Stomach (tissue), 19 donors: ENCODE measurements at places on chromosomes 2 and 18. TPM values are rescaled to one million over a fixed set of nuclear protein-coding genes. Genes with fewer than 3 reads are reported as not detected.
A peak's percentile ranks its signal among the peaks of the same experiment; 100 is the strongest.

DNA sequence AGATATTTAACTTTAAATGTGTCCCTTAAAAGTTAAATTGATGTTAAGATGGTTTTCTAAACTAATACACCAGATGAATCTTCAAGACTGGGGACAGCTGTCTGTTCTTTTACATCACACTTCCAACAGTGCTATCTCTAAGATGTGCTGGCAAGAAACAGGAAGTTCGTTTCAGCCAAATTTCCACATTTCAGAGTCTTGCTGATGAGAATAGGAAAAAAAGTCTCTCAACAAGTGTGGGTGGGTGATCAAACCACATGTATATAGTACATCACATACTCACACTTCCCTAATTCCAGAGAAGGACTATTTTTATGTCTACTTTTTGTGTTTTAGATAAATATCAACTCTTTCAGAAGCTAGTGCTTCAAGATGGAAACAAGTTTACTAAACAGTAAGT, 1712.8 kb upstream of the TMEFF2 start:
- no peak overlapping the region for H3K4me3 ChIP-seq
- no peaks in the 10 kb centered on the region for H3K4me1 ChIP-seq
- H3K27ac ChIP-seq: no peak overlapping the region
- peak; percentile 2 for DNase-seq
- no peaks in the 10 kb centered on the region for H3K36me3 ChIP-seq

DNA sequence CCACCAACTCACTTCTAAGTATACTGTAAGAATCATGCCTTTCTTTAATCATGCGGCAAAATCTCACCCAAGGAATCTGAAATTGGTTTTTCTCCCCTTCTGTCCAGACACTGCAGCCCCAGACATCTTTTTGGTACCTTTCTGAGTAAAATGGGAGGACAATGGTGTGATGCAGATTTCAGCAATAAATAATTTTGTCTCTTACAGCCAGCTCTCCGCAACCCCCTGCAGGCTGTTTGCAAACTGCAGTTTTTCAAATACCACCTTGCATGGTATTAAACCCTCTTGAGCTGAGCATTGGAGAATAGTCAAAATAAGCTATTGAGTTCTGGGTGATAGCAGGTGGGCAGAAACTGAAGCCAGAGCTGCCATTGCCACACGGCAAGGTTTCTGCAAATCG, 32.2 kb downstream of the GPR39 start:
- H3K4me3 ChIP-seq: no peak overlapping the region
- H3K27me3 ChIP-seq: no peaks in the 10 kb centered on the region
- no peak overlapping the region for H3K27ac ChIP-seq
- DNase-seq: peak; percentile 48

DNA sequence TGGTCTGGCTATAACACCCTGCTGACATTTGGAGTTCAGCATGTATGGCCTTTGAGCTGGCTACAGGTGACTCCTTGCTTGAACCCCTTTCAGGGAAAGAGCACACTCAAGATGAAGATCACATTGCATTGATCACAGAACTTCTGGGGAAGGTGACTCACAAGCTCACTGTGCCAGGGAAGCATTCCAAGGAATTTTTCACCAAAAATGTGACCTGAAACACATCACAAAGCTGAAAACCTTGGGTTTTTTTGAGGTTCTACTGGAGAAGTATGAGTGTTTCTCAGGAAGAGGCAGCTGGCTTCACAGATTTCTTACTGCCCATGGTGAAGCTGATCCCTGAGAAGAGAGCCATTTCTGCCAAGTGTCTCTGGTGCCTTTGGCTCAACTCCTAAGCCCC, 879.0 kb downstream of the CBLN2 start:
- H3K27ac ChIP-seq: no peak overlapping the region
- DNase-seq: no peak
- H3K36me3 ChIP-seq: no peaks in the 10 kb centered on the region
- H3K27me3 ChIP-seq: no peaks in the 10 kb centered on the region

DNA sequence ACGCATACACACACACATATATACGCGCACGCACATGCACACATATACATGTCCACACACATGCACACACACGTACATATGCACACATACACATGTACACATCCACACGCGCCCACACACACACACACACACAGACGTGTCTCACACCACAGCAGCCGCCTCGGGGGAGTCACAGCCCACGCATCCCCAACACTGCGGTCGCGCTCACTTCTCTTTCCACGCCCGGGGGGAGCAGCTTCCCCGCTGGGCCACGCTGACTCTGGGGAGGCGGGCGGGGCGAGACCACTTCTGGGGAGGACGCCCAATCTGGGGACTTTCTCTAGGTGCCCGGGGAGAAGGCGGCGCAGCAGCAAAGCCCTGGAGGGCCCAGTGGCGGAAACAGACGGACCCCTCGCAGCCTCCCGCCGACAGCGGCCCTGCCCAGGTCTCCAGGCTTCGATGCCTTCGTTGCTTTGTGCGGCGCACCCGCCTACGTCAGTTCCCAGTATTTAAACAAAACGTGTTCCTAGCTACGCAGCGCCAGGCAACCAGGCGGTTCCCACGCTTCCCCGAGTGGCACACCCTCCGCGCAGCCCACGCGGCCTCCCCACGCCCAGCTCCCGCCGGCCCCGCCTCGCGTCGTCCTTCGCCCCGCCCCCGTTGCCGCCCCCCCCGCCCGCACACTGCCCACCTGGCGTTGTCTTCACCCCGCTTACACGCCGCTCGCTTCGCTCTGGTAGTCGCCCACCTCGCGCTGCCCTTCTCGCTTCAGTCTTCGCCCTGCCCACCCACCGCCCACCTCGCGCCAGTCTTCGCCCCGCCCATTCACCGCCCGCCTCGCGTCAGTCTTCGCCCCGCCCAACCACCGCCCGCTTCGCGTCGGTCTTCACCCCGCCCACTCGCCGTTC, 810 bp upstream of the RBFA start:
- H3K27me3 ChIP-seq: no peaks in the 10 kb centered on the region
- H3K4me3 ChIP-seq: peak overlapping the region; percentile 76
- H3K27ac ChIP-seq: peak overlapping the region; percentile 91
- H3K36me3 ChIP-seq: peaks cover 16% of the 10 kb centered on the region

DNA sequence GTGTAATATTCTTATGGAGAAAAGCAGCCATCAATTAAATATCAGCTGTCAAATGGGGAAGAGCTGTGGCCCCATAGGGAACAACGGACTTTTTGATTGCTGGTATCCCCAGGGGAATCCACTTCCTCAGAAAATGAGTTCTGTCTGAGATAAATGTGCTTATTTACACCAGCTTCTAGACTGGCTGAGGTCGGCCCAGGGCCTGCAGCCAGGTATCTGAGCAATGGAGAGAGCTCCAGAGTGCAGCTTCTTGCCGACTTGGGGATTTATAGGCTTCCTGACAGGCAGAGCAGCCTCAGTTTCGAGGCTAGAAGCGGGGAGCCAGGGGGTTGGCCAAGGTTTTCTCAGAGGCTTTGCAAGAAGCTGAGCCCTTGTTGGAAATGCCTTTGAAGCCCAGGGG, 67.2 kb downstream of the MCFD2 start:
- H3K36me3 ChIP-seq: no peaks in the 10 kb centered on the region
- H3K27ac ChIP-seq: peak overlapping the region; percentile 91
- H3K27me3 ChIP-seq: no peaks in the 10 kb centered on the region
- peak; percentile 54 for DNase-seq
- H3K4me3 ChIP-seq: no peak overlapping the region
- peaks cover 68% of the 10 kb centered on the region for H3K4me1 ChIP-seq

CYRIA gene
- total RNA-seq: 12.7 TPM

DYSF gene
- 11.1 TPM for total RNA-seq

DNAJC5G gene
- not detected for total RNA-seq

TMEM200C gene
- not detected for total RNA-seq

GRCh38 chr2:86510436-86510933, 52.8 kb downstream of the CHMP3 start:
- no peak overlapping the region for H3K4me3 ChIP-seq
- no peaks in the 10 kb centered on the region for H3K27me3 ChIP-seq
- no peak overlapping the region for H3K27ac ChIP-seq
- no peaks in the 10 kb centered on the region for H3K4me1 ChIP-seq

DNA sequence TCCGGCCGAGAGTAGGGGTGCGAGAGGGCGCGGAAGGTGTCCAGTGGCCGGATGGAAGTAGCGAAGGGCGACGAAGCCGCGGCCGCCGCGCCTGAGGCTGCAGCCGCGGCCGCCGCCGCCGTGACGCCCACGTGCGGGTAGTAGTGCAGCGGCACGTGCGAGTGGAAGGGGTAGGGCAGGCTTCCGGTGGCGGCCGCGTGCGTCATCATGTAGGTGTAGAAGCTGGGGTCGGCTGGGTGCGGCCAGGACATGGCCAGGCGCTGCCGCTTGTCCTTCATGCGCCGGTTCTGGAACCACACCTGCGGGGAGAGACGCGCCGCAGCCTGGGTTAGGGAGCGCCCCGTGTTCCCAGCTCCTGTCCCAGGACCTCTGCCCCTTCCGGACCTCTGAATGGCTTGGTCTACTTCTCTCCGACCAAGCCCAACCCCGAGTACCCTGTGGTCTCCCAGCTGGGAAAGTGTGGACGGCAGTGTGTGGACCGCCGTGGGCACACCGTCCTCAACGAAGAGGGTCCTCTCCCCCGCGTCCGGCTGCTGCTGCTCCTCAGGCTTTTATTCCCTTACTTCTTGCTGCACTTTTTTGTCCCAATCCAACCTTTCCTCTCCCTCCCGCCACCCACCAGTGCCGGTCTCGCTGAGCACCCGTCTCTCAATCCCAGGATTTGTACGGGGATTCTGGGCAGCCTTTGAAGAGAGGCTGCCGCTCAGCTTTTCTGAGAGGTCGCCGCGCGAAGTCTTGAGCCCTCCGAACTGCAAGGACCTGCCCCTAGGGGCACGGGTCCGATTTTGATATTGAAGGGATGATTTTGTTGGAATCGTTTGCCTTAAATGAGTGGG, 3.0 kb downstream of the EVX2 start:
- DNase-seq: peak; percentile 63
- H3K4me3 ChIP-seq: peak overlapping the region; percentile 23
- H3K36me3 ChIP-seq: no peaks in the 10 kb centered on the region
- peaks cover 19% of the 10 kb centered on the region for H3K4me1 ChIP-seq
